ENCODE measurements at places on chromosomes 5 and 9.

- no peak for DNase-seq
Measured at GRCh38 chr9:13500034-13500433, 220.5 kb upstream of the MPDZ start.

DNA sequence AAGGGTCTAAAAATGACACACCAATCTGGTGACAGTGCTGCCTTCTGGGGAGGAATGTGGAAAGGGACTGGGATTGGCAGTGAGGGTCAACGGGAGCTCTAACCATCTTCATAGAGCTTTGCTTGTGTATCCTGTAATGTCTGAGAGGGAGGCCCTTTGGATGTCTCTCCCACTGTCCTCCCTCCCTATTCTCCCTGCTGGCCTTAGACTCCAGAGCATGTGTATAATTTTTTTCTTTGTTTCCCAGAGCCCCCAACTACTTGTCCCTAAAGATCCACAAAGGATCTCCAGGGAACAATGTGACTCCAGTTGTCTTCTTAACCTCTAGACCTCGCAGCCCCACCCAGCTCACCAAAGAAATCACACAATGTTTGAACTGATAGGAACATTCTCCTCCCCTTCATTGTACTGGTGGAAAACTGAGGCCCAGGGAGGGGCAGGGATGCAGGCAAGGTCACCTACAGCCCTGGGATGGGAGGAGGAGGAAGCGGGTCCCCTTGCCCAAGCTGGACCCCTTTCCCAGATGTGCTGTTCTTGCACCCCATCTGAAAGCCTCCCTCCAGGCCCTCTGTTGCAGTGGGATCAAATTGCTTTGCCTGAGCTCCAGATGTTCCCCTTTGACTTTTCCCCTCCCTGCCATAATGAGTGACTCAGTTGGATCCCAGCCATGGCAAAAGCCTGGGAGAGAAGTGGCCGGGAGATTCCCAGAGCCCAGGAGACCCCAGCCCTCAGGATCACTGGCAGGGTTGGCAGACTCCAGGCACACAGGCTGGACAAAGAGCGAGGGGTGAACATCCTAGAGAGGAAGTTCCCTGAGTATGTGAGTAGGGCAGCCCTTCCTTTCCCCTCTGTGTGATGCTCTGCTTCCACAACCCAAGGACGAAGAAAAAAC, 21.8 kb downstream of the SPARC start:
- no peak for DNase-seq

- DNase-seq: no peak
Measured at GRCh38 chr9:120693700-120694008, 20.6 kb downstream of the MEGF9 start.

- DNase-seq: no peak
Measured at GRCh38 chr5:115184770-115185169, 15.1 kb upstream of the TRIM36 start.

- no peak for DNase-seq
Measured at GRCh38 chr5:109450129-109450877, 40.5 kb upstream of the PJA2 start.
